ENCODE measurements at places on chromosomes 12 and 14. TPM values are rescaled to one million over a fixed set of nuclear protein-coding genes. Genes with fewer than 3 reads are reported as not detected.

DNA sequence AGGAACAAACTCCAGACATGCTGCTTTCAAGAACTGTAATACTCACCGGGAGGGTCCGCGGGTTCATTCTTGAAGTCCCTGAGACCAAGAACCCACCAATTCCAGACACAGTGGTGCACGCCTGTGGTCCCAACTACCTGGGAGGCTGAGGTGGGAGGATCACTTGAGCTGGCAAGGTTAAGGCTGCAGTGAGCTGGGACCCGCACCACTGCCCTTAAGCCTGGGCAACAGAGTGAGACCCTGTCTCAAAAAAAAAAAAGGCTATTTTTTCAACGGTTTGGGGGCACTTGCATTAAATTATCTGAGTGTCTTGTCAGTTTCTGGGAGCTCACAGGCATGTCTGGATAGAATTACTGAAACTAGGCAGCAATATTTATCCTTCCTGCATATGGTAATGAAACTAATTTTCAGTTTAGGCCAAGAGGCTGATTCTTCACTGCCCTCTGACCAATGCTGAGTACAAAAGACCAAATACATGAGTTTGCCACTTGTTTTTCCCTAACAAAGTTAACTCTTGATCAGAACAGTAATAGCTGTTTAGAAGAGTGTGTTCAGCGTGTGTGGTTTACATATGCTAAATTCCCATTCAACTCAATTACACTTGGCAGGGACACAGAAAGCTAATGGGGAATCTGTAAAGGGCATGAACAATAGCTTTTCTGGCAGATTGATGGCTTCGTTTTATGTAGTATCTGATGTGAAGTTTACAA is 65.8 kb upstream of the RASSF3 start:
- no peak for DNase-seq

- DNase-seq = no peak
These were observed 5.0 kb downstream of the KRT76 start for GRCh38 chr12:52772188-52772587.

DNA sequence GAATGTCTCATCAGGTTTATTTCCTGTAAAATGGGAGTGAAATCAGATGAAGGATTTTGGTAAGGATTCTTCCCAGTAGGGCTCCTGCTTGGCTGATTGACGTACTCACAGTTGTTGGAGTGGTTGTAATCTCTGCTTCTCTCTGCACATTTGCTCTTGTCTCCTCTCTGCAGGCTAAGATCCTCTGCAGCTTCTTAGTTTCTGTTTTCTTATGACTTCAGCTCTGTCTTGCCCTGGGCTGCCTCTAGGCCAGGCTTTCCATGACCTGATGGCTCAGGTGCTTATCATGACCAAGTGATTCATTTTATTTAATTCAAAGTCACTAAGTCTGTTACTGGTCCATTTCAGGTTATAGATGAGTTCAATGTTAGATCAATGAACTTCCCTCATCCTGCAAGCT is 394.5 kb upstream of the DDHD1 start:
- DNase-seq = no peak

DNA sequence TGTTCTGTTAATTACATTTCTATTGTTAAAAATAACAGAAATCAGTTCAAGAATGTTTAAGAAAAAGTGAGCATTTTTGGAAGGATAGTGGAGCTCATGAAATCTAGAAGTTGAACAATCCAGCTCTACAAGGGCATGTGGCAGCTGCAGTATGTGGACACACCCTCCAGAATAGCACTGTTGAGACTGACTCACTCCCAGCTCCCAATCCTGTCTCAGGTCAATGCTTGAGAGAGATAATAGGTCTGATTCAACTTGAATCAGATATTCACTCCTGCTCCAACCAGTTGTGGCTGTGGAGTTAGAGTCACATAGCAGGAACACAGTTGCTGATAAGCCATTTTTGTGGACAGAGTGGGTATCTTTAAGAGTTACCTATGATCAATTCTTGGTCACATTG is 113.0 kb upstream of the NTF3 start:
- DNase-seq = no peak

GRCh38 chr14:76019676-76020075 is 34.1 kb downstream of the IFT43 start:
- no peak for DNase-seq

DNA sequence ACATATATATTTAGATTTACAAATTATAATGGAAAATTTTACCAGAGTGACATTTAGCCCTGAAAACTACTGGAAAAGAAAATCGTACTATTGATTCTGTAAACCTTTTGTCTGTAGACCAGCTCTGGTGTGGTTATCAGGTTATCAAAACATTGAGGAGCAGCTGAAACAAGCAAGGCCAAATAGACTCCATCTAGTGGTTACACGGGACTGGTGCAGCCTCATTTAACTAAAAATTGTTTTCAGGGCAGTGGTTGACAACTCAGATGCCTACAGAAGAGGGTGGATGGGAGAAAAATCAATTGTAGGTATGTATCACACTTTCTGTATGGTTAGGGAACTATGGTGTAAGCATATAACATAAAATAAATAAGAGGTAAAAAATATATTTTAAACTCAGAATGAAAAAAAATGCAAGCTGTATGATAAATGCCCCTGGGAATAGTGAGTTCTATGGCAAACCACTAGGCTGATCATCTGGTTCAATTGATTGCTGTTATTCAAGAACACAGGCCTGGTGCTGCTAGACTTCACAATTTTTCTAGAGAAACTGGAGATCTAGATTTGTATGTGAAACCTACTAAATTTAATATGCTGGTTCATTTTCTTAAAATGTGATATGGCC is 51.2 kb downstream of the ACSS3 start:
- peak; percentile 50 for DNase-seq

- DNase-seq = no peak
These were observed 113.2 kb downstream of the CAND1 start for GRCh38 chr12:67382241-67382871.

GRCh38 chr12:27554421-27555186 is 30.6 kb downstream of the PPFIBP1 start:
- peak; percentile 72 for DNase-seq

GRCh38 chr14:94355191-94355794 is 32.2 kb upstream of the SERPINA6 start:
- peak; percentile 53 for DNase-seq

DNA sequence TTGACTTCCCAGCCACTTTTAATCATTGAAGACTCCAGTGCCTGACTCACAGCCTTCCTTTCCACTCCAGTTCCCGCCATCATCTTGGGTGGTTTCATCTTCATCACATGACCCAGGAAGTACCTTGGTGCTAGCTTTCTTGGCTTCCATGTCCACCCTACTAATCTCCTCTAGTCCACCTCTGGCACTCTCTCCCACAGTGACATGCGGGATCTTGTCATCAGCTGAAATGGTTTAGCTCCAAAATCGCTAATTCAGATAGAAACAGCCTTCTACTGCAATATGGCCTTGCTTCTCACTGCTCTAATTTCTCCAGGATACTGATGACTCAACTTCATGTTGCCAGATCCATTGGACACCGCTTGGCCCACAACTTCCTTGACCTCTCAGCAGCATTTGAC is 24.5 kb downstream of the WDR20 start:
- no peak for DNase-seq

GRCh38 chr14:54533100-54533499 is 23.4 kb downstream of the CGRRF1 start:
- DNase-seq = no peak

DNA sequence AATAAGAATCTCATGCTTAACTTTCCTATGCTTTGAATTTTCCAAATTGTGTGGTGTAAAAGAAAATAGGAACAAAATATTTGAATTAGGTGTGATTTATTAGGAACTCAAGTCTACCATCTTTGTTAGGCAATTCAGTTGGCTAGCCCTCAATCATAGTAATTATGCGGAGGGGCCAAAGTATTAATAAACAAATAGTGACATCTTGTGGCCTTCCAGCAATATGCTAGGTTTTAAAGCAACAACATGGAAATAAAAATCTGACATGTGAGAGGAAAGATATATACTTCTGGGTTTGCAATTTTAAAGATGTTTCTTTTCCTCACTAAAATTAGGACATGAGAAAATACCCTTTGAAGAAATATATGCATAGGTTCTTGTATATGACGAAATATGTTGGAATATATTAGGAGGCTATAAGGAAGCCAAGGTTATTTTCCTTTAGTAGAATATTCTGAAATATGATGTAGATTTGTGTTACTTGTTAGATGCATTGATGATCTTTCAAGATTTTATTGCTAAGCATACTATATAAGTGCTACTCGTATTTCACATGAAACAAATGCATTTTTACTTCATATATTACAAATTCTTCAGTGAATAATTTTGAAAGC is 200.4 kb downstream of the PTPRO start:
- no peak for DNase-seq

- no peak for DNase-seq
These were observed 2.7 kb downstream of the FZD10 start for GRCh38 chr12:130164936-130165335.

DNA sequence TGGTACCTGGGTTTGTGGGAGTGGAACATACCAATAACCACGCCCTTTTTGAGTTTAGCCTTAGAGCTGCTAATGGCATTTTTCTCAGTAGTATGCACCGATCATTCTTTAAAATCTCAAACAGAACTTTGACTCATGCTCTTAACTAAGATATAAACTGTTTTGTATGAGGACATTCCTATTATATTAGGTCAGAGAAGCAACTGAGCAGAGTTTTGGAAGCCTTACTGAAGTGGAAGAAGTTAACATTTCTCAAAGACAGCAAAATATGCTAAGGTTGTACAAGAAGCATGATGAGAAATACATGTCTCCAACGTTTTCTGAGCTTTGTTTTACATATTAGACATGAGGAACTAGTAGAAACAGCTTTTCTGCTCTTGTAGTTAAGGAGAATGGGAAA is 819.2 kb downstream of the FSCB start:
- no peak for DNase-seq

DNA sequence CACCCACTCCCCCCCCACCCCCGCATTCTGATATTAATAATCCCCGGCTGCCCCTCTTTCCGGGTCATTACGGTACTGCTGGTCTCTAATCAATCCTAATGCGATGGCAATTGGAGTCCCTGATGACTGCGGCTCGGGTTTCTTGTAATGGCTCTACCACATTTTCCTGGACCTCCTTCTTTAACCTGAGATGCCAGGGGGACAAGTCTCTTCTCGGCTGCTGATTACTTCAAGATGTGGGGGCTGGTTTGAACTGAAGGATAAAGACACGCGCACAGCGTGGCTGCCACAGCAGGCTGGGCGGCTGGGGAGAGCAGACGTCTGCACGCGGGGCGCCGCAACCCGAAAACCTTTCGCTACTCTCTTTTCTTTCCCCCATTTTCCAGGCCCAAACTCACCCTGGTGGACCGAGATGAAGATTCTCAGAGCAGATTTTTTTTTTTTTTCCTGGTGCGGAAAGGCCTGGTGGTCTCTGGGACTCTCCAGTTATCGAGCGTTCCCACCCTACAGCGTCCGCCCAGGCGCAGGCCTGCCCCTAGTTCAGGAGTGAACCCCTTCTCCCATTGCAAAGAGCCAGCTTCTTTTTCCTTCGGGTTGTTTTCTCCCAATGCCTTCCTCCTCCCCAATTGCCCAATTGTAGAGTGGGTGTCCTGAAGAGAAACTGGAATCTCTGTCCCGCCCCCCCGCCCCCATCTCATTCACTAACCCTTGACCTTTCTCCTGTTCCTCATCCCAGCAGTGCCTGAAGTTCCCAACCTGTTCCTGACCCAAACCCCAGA is 6.0 kb upstream of the SIX1 start:
- DNase-seq = no peak

- DNase-seq = peak; percentile 64
These were observed at the start of gene ISM2 for GRCh38 chr14:77498120-77498979. ISM2 (minus strand) TSS chr14:77498816; CDS start chr14:77498793, 23 bp downstream.

DNA sequence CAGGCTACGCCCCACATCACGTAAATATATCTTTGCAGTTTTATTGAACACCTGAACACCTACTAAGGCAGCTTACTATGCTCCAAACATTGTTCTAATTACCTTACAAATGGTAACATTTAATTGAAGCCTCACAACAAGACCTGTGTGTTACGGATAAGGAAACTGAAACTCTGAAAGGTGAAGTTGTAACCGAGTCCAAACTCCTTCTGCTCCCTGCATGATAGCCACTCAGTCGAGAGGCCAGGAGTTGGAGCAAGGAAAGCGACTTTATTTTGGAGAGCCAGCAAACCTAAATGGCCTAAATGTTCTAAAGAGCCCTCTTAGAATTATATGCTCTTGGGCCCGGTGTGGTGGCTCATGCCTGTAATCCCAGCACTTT is 12.6 kb upstream of the TRPV4 start:
- no peak for DNase-seq

DNA sequence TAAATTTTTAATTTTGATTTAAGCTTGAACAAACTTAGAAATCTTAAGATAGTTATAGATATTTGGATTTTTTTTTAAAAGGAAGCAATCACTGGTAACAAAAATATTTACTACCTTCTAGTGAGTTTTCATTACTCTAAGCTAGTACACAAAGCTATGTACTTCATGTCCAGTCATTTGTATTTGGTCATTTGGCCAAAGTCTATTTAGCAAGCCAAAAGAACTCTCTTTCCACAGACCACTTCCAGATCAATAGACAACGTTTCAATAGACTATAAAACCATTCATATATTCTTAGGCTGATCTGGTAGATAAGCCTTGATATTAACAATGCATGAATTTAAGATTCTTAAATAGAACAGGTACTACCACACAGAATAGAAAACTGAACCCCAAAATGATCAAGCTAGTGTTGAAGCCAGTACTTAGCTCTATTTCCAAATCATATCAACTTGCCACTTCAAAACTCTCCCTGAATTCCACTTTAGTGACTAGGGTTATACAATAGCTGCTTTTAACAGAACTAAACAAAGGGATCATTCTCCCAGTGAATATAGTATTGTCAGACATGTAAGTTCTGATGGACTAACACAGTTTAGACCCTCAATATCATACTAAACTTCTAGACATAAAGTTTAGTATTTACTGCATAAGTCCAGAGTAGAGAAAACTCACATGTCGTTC is 21.7 kb downstream of the CAPRIN2 start:
- no peak for DNase-seq

- no peak for DNase-seq
These were observed 4.3 kb downstream of the AMN1 start for GRCh38 chr12:31724557-31724956.

GRCh38 chr14:75469606-75470237 is 41.9 kb downstream of the JDP2 start:
- DNase-seq = peak; percentile 32

GRCh38 chr12:86193931-86194330 is 62.3 kb downstream of the MGAT4C start:
- no peak for DNase-seq

- DNase-seq = no peak
These were observed 86.6 kb upstream of the TMEM263 start for GRCh38 chr12:106868982-106869700.

Gene NAV3
- 20.0 TPM for total RNA-seq

Gene C12orf54
- total RNA-seq = 22.3 TPM

Gene MGST1
- total RNA-seq = 14.0 TPM

Gene NFKBIA
- 171 TPM for total RNA-seq

Gene PRKCH
- 25.4 TPM for total RNA-seq

Gene KRT79
- total RNA-seq = 0.24 TPM

Gene RDH16
- 2.9 TPM for total RNA-seq

Gene SERPINA1
- 2.2 TPM for total RNA-seq

Gene KRT78
- total RNA-seq = 0.93 TPM

Gene ETFBKMT
- total RNA-seq = 9.8 TPM

Measured in testis (tissue), 5 donors.